ENCODE measurements at places on chromosomes 4 and X.

- DNase-seq: no peak
Measured at GRCh38 chrX:38262715-38263620, 42.3 kb upstream of the SRPX start.

- DNase-seq: no peak
Measured at GRCh38 chrX:37905436-37906147, 58.2 kb upstream of the DYNLT3 start.

- DNase-seq: no peak
Measured at GRCh38 chr4:158055668-158056067, 117.2 kb downstream of the GASK1B start.

DNA sequence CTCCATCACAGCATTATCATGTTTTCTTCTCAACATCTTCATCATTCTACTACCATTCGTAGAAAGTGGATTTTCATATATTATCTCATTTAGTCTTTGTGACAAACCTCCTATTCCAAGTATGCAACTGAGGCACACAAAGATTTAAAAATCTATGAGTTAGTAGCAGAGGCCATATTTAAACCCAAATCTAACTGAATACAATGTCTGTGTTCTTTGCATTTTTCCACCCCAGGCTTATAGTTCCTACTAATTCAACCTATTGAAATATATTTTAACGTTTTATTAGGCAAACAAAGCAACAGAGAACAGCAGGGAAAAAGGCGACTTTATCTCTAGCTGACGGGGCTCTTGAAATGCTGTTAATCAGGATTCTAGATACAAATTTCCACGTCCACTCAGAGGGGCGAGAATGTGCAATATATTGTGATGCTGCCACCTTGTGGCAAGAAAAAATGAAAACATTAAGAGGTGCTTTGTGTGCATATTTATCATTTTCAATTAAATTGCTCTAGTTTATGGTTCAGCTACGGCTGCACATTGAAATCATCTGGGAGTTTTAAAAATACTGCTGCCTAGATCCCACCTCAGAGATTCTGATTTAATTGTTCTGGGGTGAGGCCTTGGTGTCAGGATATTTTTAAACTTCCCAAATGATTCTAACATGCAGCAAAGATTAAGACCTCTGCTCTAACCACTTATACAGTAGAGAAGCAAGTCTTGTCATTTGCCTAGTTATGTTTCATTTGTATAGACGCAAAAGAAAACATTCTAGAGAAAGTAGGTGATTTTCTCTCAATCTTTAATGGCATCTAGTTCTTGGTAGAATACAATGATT lies 315.9 kb downstream of the MAPK10 start:
- peak; percentile 34 for DNase-seq

DNA sequence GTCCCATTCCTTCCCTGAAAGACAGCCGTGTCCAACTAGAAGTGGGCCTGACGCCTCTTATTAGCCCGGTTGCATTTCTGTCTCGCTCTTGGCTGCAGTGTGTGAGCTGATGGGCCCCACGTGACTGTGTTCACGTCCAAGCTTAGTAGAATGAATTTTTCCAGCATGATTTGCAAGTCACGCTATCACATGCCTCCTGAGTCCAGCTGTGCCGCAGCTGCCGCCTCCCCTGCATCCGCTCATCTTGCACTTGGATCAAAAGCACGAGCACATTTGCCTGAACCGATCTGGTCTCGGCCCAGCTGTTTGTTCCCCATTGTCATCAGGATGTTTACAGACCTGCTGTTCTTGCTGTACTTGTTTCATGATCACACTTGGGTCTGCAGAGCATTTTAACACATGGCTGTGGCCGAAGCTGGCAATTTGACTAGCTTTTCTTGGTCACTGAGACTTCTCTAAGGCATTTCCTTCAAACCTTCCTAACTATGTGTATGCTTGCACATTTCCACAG lies 126.5 kb downstream of the KIT start:
- DNase-seq: no peak

DNA sequence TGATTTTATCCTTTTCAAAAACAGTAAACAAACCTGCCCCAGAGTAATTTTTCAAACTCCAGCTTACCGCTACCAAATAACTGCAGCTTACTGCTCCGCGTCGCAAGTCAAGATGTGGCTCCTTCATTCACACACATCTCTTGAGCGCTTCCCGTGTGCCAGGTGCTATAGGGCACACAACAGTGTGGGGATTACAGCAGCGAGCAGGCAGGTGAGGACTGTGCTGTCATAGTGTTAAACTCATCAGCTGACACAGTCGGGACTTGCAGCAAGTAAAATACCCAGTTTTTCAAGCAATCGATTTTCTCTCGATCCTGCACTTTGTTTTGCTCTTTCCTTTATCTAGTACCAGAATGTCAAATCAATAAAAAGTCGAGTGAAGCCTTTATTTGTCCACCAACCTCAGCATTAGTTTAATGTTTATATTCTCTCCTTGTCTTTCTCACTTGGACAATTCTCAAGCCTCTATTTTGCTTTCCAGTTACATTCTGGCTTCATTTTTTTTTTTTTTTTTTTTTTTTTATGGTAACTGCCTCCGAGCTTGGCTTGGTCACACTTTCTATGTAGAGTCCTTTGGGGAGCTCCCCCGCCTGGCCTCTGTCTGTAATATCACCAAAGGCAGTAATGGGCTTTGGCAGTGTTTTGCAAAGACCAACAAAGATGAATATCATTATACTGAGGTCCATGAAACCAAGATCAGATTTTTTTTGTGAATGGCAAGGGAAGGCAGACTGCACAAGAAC lies 8.3 kb upstream of the ASB5 start:
- no peak for DNase-seq

DNA sequence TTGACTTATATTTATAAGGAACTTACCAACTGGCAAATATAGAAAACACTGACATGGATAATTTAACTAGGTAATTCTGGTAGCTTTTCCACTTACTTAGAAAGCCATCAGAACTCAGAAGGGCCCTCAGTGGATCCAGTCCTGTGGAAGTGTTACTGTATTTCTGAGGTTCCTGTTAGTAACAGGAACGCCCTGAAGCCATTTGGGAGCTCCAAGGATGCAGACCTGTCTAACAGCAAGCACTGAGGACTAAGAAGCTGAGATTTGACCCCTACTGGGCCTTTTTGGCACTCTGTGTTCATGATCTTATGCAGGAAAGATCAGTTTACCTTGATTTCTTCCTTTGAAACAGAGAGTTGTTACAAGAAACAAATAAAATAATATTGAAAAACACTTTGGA lies 46.0 kb upstream of the TLL1 start:
- no peak for DNase-seq

- no peak for DNase-seq
Measured at GRCh38 chrX:151543706-151544105, 19.8 kb upstream of the PASD1 start.

GRCh38 chr4:55098456-55099204 lies 26.8 kb downstream of the KDR start:
- no peak for DNase-seq

GRCh38 chr4:87060957-87061356 lies 126.1 kb downstream of the AFF1 start:
- peak; percentile 10 for DNase-seq

DNA sequence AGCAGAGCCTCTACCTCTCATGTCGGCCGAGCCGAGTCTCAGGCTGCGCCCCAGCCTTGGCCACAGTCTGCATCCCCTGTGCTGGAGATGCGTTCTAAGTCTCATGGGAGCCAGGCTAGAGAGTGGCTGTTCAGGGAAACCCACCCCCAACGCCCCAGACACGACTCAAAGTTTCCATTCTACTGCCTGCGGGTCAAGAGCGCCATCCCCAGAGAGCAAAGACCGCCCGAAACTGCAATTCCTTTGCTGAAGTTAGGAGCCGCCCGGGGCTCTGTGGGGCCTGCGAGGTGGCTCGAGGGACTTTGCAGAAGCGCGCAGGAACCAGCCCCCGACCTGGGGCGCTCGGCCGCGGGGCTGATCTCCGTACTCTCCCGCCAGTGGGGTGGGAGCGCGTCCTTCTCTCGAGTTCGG lies 10.0 kb upstream of the ELF4 start:
- DNase-seq: no peak

DNA sequence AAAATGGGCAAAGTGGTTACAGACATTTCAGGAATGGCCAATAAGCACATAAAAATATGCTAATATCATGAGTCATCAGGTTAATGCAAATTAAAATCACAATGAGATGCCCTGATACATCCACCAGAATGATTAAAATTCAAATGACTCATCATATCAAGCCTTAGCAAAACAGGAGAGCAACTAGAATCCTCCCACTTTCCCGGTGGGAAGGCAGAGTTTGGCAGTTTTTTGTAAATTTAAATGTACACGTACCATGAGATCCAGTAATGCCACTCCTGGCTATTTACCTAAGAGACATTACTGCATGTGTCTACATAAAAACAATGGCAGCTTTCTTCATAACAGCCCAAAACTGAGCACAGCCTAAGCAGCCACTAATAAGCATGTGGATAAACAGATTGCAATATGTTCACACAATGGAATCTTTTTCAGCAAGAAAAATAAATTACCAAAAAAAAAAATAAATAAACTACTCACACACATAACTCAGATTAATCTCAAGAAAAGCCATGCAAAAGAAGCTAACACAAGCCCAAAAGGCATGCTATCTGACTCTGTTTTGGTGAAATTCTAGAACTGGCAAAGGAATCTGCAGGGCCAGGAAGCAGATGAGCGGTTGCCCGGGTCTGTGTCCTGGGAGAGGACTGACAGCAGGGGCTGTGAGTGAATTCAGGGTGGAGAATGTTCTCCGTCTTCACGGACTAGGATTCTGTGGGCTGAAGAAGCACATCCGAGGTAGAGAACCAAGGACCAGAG lies 48.8 kb downstream of the AFAP1 start:
- no peak for DNase-seq

GRCh38 chr4:21893136-21893535 lies 55.4 kb downstream of the KCNIP4 start:
- no peak for DNase-seq

GRCh38 chrX:20418379-20419150 lies 151.9 kb upstream of the RPS6KA3 start:
- peak; percentile 16 for DNase-seq

DNA sequence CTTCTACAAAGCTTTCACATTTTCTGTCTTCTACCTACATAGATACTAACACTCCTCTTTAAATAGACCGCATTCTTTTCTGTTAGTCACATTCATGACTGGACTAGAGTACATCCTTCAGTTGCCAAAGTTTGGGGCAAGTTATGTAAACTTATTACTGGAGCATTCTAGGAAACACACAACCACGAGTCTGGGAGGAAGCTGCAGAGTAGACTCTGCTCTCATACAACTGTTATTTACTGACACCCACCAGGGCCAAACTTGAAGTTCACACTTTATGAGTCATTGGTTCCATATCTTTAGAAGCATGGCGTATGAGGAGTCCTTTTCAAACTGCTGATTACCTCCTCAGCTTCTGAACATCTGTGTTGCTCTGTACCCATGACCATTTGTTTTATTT lies 87.0 kb downstream of the RNF150 start:
- DNase-seq: no peak

DNA sequence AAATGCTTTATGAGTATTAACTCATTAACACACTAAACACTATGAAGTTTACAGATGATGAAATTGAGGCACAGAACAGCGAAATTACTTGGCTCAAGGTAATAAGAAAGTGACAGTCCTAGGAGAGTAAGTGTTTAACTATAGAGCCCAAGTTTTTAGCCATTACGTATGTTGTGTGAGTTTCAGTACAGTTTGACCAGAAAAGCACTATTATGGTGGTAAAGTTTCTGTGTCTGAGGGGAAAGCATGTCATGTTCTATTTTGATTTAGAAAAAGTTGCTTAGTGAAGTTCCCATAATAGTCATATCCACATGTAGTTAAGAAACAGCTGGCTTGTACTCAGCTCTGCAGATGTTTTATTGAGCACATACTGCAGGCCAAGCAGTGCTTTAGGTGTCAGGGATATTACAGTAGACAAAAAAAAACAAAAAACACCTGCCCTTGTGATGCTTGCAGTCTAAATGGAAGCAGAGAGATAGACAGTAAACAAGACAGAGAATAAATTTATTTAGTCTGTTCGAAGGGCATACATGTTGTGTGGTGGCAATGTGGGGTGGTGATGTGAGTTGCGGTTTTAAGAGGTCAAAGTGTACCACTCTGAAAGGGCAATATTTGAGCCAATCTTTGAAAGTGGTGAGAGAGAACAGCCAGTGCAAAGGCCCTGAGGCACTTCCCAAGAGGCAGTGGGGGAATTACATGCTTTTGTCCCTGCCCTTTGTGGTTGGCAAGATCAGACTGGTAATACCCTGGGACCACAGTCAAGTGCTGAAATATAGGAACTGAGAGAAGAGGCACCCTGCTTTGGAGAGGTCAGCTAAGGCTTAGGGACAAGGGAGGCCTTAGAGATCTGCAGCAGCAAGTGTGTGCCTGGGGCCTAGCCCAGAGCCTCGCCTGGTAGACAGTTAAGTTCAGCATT lies 6.2 kb downstream of the TMEM131L start:
- no peak for DNase-seq

DNA sequence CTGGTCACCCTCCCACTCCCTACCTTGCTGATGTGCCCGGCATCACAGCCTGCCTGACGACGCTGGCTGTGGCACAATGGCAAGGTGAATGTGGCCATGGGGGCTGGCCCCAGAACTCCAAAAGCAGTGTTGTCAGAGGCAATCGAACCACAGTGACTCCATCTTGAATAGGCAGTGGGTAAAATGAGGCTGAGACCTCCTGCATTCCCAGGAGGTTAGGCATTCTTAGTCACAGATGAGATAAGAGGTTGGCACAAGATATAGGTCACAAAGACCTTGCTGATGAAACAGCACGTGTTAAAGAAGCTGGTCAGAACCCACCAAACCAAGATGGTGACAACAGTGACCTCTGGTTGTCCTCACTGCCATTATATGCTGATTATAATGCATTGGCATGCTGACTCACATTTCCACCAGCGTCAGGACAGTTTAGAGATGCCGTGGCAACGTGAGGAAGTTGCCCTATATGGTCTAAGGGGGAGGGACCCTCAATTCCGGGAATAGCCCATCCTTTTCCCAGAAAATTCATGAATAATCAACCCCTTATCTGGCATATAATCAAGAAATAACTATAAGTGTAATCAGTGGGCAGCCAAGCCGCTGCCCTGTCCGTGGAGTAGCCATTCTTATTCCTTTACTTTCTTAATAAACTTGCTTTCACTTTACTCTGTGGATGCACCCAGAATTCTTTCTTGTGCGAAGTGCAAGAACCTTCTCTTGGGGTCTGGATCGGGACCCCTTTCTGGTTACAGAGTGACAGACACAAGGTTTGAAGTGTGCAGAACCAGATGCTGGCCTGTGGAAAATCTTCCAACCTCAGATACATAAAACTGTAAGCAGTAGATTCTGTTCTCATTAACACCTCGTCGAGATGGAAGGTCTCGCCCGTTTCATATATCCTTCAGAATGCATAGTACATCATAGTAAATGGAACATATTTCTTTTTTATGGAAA lies 26.8 kb upstream of the CLDN24 start:
- no peak for DNase-seq

- DNase-seq: no peak
Measured at GRCh38 chr4:77959566-77960338, 97.1 kb downstream of the MRPL1 start.

- no peak for DNase-seq
Measured at GRCh38 chrX:70720721-70721120, 187.8 kb downstream of the TEX11 start.

- DNase-seq: no peak
Measured at GRCh38 chrX:70554523-70554922, 109.9 kb downstream of the DLG3 start.

GRCh38 chrX:857376-857775 lies 226.8 kb downstream of the SHOX start:
- DNase-seq: no peak
